Endodermal cell (in vitro differentiated cells): ENCODE measurements at places on chromosomes 13 and 19. TPM values are rescaled to one million over a fixed set of nuclear protein-coding genes. Genes with fewer than 3 reads are reported as not detected.

DNA sequence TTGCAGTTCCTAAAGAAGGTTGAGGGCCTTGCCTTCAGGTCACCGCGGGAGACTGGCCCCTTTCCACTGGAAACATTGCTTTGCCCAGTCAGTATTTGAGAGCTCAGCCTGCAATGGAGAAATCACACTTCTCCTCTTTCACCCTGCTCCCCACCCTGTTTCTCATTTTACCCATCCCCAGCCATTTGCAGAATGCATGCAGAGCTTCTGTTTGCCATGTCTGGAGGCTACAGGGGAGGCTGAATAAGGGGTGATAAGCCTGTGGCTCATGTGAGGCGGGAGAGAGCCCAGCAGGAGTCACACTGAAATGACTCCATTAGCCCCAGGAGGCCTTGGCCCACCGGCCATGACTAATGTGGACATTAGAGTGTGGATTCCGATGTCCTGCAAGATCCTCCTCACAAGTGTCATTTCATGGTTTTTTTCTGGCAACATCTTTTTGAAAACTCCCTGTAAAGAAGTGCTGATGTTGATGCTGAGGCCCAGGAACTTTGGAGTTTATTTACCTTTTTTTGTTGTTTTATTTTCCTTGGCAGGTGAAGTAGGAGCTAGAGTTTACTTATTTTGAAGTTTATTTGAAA, 6.3 kb downstream of the SPINT2 start:
- H3K4me1 ChIP-seq = peaks cover 11% of the 10 kb centered on the region
- H3K36me3 ChIP-seq = peaks cover 12% of the 10 kb centered on the region
- no peaks in the 10 kb centered on the region for H3K27me3 ChIP-seq
- DNase-seq = no peak

DNA sequence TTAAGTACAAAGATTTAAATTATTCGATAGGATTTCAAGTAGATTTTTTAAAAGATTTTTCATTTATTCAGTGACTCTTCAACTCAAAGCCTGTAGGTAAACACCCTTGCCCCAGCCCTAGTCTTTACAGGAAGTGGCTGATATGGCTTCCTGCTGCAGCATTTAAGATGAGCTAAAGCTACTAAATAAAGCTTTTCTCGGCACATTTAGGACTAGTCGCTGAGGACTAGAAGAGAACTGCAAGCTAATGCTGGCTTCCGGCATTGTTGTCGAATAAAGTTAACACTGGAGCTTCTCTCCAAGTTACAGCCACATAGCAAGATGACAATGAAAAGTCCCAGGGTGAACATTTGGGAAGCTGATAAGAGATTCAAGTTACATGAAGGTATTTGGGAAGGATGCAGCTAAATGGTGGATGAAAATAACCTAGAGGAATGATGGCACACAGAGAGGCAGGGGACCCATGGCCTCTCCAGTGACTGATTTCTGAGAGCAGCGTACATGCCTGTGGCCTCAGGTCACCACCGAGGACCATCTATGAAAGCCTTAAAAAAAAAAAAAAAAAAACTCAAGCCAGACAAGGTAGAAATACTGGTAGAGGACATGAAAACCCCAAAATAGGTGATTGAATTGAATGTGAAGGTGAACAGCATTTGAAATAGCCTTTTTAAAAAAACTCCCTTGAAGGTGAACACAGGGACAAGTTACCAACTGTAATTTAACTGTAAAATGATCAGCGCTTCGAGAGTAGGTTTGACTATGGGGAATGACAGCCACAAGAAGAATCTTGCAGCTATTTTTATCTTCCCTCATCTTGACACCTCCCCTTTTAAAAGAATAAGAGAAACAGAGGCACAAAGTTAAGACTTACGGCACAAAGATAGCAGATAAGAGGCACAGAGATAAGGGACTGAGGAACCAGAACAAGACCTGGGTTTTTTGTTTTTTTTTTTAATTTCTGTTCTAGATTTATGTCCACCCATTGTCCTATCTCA, 155.4 kb downstream of the DCT start:
- H3K36me3 ChIP-seq = no peaks in the 10 kb centered on the region
- peak overlapping the region; percentile 65 for H3K4me3 ChIP-seq
- no peaks in the 10 kb centered on the region for H3K27me3 ChIP-seq
- H3K4me1 ChIP-seq = peaks cover 27% of the 10 kb centered on the region

DNA sequence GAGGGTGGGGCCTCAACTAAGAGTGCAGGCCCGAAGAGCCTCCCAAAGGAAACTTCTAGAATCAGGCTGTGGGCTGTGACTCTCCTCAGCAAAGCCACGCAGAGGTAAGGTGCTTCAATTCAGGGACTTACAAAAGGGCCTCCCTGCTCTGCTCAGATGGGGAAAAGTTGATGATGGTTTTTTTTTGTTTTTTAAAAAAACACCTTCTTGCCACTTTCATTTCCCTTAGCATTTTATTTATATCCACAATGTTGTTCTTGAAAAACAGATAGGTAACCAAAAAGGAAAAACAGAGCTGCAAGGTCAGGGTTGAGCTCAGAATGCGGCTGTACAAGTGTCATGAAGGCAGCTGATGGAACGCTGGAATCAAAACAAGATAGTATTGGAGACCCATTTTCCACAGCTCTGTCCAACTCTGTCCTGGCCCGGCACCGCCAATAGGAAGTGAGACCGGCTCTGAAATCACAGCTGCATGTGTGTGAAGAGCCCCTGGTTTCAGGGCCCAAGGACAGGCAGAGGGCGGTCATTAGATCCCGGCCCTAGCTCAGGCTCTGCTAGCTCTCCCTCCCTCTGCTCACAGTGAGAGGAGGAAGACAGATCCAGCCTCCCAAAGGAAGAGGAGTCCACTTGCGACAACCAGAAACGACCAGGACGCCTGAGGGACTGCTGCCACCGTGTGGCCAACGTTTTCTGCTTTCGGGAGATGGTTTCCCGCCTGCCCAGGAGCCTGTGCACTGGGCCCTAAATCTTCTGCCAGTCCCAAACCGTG, 58.3 kb downstream of the KLF2 start:
- no peaks in the 10 kb centered on the region for H3K27me3 ChIP-seq
- no peak overlapping the region for H3K4me3 ChIP-seq
- peaks cover 44% of the 10 kb centered on the region for H3K36me3 ChIP-seq
- no peaks in the 10 kb centered on the region for H3K4me1 ChIP-seq
- no peak overlapping the region for H3K27ac ChIP-seq
- DNase-seq = peak; percentile 95

GRCh38 chr13:19239114-19239860, 57.7 kb upstream of the TUBA3C start:
- no peak overlapping the region for H3K4me3 ChIP-seq
- H3K4me1 ChIP-seq = no peaks in the 10 kb centered on the region
- no peaks in the 10 kb centered on the region for H3K27me3 ChIP-seq
- H3K27ac ChIP-seq = no peak overlapping the region
- DNase-seq = no peak
- no peaks in the 10 kb centered on the region for H3K36me3 ChIP-seq

DNA sequence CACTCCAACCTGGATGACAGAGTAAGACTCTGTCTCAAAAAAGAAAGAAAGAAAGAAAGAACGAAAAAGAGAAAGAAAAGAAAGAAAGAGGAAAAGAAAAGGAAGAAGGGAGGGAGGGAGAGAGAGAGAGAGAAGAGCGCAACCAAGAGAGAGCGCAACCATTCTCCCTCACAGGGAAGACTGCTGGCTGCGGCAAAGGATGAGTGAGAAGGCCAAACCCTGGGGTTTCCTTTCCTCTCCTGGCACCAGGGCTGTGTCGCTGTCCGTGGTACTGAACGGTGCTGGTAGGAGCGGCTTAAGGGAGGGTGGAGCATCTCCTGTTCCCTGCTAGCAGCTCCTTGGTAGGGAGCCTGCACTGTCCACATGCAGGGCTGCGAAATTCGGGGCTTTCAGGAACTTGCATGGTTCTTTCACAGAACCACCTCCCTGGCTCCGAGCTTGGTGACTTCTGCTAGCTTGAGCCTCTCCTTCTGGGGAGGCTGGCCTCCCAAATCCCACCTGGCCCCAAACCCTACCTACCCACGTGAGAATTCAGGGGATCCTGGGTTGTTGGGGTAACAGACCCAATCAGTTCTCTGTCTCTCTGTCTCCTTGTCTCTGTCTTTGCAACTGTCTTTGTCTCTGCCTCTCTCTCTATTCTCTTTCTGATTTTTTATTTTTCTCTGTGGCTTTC, 51.1 kb upstream of the ZNRF4 start:
- peak; percentile 99 for DNase-seq
- H3K27ac ChIP-seq = no peak overlapping the region
- no peaks in the 10 kb centered on the region for H3K4me1 ChIP-seq

DNA sequence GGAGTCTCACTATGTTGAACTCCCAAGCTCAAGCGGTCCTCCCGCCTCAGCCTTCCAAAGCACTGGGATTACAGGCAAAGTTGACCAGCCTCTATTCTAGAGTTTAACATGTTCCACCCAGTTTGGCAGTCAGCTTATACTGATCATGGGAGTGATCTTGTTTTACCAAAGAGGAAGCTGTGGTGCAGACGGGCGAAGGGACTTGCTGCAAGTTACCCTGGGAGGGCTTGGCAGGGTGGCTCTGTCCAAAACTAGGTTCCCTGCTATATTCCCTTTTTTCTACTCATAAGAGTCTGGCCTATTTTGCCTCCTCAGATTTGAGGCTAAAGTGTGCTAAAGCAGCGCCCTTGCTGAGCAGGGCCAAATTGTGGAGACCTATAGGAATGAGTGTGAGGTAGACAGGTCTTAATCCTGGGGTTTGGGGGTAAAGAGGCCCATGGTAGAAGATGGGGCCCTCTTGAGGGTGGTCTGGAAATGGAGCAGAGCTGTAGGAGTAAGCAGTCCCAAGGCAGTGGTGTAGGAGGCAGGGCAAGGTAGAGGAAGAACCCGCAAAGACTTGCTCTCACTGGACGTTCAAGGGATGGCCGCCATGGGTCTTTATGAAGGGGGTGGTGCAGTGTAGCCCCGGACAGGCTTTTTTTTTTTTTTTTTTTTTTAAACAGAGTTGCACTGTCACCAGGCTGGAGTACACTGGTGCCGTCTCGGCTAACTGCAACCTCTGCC, 3.3 kb downstream of the RPS19 start:
- peaks cover 72% of the 10 kb centered on the region for H3K36me3 ChIP-seq
- peaks cover 28% of the 10 kb centered on the region for H3K4me1 ChIP-seq
- peak overlapping the region; percentile 98 for H3K4me3 ChIP-seq
- H3K27ac ChIP-seq = no peak overlapping the region

GRCh38 chr13:51697855-51698254, 106.1 kb downstream of the DHRS12 start:
- H3K36me3 ChIP-seq = no peaks in the 10 kb centered on the region
- DNase-seq = no peak
- no peaks in the 10 kb centered on the region for H3K27me3 ChIP-seq
- no peaks in the 10 kb centered on the region for H3K4me1 ChIP-seq

- peaks cover 42% of the 10 kb centered on the region for H3K36me3 ChIP-seq
- peak overlapping the region; percentile 93 for H3K4me3 ChIP-seq
- no peaks in the 10 kb centered on the region for H3K4me1 ChIP-seq
- H3K27ac ChIP-seq = peak overlapping the region; percentile 44
These were observed 622 bp upstream of the FDX2 start for GRCh38 chr19:10316229-10317044.

GRCh38 chr13:101880581-101880980, 428.1 kb downstream of the ITGBL1 start:
- H3K36me3 ChIP-seq = no peaks in the 10 kb centered on the region
- H3K4me1 ChIP-seq = no peaks in the 10 kb centered on the region
- H3K27me3 ChIP-seq = peaks cover 6% of the 10 kb centered on the region
- DNase-seq = no peak
- H3K4me3 ChIP-seq = no peak overlapping the region
- no peak overlapping the region for H3K27ac ChIP-seq

DNA sequence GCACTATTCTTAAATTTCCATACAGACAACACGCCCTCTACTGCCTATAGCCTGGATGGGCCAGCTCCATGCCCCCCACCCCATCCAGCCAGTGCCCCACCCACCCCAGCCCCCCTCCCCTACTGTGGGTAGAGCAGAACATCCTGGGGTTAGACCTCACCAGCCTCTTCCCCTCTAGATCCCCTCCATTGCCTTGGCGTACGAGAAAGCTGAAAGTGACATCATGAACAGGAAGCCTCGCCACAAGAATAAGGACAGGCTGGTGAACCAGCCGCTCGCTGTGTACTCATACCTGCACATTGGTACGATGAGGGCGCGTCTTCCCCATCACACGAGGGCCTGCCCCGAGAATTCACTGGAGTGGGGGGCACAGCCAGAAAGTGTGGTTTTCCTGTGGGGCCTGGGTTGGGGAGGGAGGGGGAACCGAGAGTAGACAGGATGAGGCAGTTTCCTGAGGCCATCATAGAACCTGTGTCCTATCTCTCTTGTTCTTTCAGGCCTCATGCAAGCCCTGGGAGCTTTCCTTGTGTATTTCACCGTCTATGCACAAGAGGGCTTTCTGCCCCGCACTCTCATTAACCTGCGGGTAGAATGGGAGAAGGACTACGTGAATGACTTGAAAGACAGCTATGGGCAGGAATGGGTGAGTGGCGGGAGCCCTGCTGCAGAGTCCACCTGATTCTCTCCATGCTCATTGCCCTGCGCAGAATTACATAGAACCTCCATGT, 29.1 kb downstream of the ATP12A start:
- H3K4me3 ChIP-seq = no peak overlapping the region
- no peaks in the 10 kb centered on the region for H3K27me3 ChIP-seq
- DNase-seq = no peak
- H3K36me3 ChIP-seq = no peaks in the 10 kb centered on the region
- peaks cover 3% of the 10 kb centered on the region for H3K4me1 ChIP-seq

GRCh38 chr19:35365303-35365702, 5.6 kb upstream of the GPR42 start:
- H3K4me3 ChIP-seq = no peak overlapping the region
- no peaks in the 10 kb centered on the region for H3K27me3 ChIP-seq
- H3K4me1 ChIP-seq = no peaks in the 10 kb centered on the region

DNA sequence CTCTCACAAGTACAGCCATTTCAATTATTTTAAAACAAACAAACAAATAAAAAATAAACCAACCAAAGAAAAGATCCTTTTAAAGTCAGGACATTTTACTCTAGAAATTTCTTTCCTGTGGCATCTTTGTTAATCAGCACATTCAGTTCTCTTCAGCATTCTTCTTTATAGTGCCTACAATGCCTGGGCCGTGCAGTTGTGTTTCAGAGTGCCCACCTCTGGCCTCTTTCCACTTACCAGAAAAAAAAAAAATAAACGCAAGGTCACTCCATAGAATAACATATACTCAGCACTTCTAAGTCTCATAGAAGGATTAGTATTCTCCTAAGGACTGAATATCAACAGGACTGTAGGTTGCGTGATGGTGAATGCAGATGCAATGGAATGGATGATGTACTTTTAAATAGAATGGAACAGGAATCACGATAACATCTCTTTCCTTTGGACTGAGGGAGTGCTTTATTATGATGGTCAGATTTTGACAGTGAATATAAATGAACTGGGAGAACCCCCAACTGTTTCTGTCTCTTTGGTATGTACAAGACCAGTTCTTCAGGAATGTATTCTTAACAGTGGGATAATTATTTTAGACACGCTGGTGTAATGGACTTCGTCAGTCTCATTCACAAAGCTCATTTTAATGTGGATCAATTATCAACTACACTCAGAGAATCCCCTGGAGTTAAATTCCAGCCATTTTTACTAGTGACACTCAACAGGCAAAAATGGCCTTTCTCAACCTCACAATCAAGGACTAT, 125.0 kb upstream of the NBEA start:
- no peak overlapping the region for H3K4me3 ChIP-seq
- DNase-seq = no peak
- H3K36me3 ChIP-seq = no peaks in the 10 kb centered on the region
- H3K27me3 ChIP-seq = no peaks in the 10 kb centered on the region
- no peaks in the 10 kb centered on the region for H3K4me1 ChIP-seq

KLK3 gene
- total RNA-seq = not detected in 2 replicates

IFNL1 gene
- not detected in 2 replicates for total RNA-seq

GJB2 gene
- total RNA-seq = 0.26 and 0.59 TPM in 2 replicates

SLC5A5 gene
- 0.15 and 0.25 TPM in 2 replicates for total RNA-seq

CYP2A7 gene
- total RNA-seq = not detected in 3 replicates

VSTM1 gene
- total RNA-seq = not detected in 3 replicates
